DMS53 (cell line): ENCODE measurements at places on chromosomes 3 and 15.
A peak's percentile ranks its signal among the peaks of the same experiment; 100 is the strongest.

DNA sequence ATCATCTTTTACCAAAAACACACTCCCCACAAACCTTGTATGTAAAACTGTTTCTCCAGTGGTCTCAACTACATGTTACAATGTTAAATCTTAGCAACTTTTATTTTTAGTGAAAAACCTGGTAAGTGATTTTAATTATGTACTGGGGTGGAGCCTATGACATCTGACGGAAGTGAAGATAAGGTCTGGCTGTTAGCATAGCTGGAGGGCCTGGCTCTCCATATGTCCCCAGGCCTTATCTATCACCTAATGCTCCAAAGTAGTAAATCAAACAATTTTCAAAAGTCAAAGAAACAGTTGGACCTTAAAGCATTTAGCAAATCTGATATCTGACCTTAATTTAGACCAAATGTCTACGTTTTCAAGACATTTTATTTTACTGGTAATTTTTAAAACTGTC is 173.6 kb upstream of the SMAD3 start:
- DNase-seq: no peak

DNA sequence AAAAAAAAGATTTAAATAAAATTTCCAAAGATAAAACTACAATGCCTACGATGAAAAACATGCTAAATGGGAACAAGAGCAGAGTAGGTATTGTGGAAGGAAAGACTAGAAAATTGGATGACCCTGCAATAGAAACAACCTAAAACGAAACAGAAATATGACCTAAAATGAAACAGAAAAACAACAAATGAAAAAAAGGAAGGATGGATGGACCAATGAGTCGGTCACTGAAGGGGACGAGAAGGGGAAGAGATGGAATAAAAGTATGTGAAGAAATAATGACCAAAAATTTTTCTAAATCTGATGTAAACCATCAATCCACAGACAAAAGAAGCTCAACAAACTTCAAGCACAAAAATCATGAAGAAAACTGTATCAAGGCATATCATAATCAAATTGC is 44.8 kb downstream of the TBC1D2B start:
- no peak for DNase-seq

DNA sequence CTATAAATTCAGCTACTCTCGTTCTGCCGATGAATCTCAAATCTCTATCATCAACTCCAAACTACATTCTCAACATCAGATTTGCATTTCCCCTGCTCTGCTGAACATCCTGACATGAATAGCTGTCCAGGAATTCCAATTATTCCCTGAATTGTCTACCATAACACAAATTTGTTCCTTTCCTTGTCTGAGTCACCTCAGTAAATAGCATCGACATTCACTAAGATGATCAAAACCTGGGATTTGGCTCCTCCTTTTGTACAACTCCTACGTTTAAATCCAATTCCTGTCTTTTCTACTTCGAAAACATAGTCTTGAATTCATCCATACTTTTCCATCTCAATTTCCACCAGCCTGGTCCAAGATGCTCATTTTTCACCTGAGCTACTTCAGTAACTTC is 107.0 kb downstream of the GREM1 start:
- no peak for DNase-seq

- DNase-seq: no peak
Measured at GRCh38 chr15:38631119-38632075, 66.8 kb upstream of the RASGRP1 start.

DNA sequence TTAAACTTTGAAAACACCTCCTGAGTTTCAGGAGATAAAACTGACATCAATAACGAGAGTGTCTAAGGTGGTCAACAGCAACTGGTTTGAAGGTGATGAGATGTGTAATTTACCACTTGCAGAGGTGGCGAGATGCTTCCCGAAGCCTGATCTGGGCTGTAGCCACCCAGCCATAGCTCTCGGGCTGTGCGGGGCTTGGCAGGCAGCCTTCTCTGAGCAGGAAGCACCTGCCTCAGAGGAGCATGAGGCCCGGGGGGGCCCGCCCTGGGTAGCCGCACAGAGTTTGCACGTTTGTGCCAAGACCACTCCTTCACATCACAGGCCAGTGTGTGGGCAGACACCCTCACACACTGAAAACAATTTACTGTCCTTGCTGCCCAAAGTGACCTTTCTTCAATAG is 220.3 kb downstream of the CACNA2D3 start:
- DNase-seq: no peak

DNA sequence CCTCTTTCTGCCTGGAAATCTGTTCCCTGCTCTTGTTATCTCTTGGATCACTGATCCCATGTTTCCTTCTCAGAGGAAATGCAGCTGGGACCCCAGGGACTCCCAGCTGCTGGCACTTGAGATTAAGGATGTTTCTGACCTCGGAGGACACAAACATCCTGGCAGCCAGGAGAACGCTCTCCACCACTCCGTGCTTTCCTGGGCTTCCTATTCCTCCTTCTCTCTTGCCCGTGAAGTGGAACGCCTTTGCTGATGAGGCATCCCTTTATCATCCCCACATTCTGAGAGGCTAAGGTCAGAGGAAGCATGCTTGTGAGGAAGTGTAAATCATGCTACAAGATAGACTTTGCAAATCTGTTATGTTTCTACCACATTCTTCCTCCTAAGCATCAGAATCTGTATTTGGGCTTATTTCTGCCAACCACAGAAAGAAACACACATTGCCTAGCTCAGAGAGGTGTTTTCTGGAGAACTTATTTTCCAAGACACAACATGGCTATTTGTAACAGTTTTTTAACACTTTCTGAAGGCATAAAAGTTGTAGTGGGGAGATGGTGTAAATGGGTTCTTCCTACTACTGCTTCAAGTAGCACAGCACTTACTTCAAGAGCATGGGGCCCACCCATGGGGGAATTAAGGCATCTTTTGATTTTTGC is 25.6 kb upstream of the LDHAL6B start:
- DNase-seq: no peak

DNA sequence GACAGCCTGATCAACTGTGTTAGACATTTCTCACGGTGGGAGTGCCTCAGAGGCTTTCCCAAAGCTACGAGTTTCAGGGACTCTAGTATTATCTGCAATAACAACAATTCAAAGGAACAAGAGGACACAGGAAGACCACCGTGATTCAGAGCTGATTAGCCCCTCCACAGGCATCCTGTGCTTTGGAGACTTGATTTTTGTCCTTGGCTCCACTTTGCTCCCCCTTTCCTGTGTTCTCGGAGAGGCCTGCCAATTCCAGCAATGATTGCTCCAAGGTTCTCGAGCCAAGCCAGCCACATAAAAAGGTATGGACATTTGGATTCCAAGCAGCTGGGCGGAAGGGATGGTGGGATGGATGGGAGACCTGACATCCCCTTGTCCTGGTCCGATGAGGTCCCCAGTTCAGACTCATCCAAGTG is 14.3 kb downstream of the EHD4 start:
- DNase-seq: no peak

GRCh38 chr3:14391033-14391432 is 11.4 kb upstream of the SLC6A6 start:
- peak; percentile 72 for DNase-seq

DNA sequence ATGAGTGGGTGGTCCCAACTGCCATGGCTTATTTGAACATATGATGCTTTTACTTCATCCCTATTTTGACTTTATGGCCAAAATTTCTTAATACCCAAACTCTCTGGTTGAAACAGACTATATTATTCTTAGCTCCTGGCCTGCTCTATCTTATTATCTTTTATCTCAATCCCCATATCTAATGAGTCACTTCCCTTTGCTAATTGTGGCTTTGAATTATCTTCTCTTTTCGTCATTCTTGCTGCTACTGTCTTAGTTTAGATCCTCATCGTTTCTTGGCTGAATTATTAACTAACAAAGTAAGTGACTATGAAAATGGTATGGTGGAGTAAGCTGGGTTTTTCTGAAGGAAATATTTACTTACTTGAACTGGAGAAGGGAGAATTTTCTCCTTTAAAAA is 28.2 kb upstream of the DNAJC19 start:
- DNase-seq: no peak

- DNase-seq: no peak
Measured at GRCh38 chr3:150921209-150921608, 16.0 kb upstream of the MINDY4B start.

GRCh38 chr3:111283165-111283564 is 211.5 kb downstream of the NECTIN3 start:
- no peak for DNase-seq

- DNase-seq: peak; percentile 64
Measured at GRCh38 chr3:188090620-188091309, 63.2 kb upstream of the LPP start.
